ENCODE measurements at places on chromosomes 3 and 15. TPM values are rescaled to one million over a fixed set of nuclear protein-coding genes. Genes with fewer than 3 reads are reported as not detected.

The CD86 gene
- total RNA-seq, result 4.4 TPM

The KIF7 gene
- 2.2 TPM for total RNA-seq

The SCN11A gene
- not detected for total RNA-seq

The CPNE9 gene
- total RNA-seq, result not detected

The GUCA1C gene
- 1.8 TPM for total RNA-seq

The CCPG1 gene
- 82.5 TPM for total RNA-seq

The TGM5 gene
- total RNA-seq, result not detected

The EFCC1 gene
- 3.0 TPM for total RNA-seq

The SLC22A14 gene
- total RNA-seq, result not detected

The RTP1 gene
- total RNA-seq, result not detected

The TFG gene
- total RNA-seq, result 116 TPM

The WDR49 gene
- 0.92 TPM for total RNA-seq

The SLCO3A1 gene
- 52.8 TPM for total RNA-seq

The NAALADL2 gene
- 3.1 TPM for total RNA-seq

The MNS1 gene
- 1.0 TPM for total RNA-seq

The ARHGEF3 gene
- 17.6 TPM for total RNA-seq

The HEG1 gene
- 102 TPM for total RNA-seq

The PPP4R2 gene
- total RNA-seq, result 53.1 TPM

The SERINC4 gene
- total RNA-seq, result not detected

The DAZL gene
- total RNA-seq, result not detected

The TM4SF18 gene
- total RNA-seq, result 11.6 TPM

The SH3GL3 gene
- not detected for total RNA-seq

All from left ventricle myocardium superior (tissue), 1 donor.